Activated CD8-positive, alpha-beta memory T cell treated with anti-CD3 and anti-CD28 coated beads, Interleukin-2, amount 10 ng/mL, durations not matched to agents 7 days and 5 days (primary cell): ENCODE measurements at places on chromosomes 5 and 9. TPM values are rescaled to one million over a fixed set of nuclear protein-coding genes. Genes with fewer than 3 reads are reported as not detected.

The TUBB4B gene
- 353 TPM for total RNA-seq

The ECM2 gene
- total RNA-seq = not detected

The PCDHGA8 gene
- total RNA-seq = not detected

The SSBP2 gene
- total RNA-seq = 21.5 TPM

The SCGB3A1 gene
- total RNA-seq = not detected

The PCDHB6 gene
- not detected for total RNA-seq

GRCh38 chr5:86143837-86144236 is 473.9 kb upstream of the COX7C start:
- DNase-seq = no peak
- H3K4me1 ChIP-seq = no peaks in the 10 kb centered on the region
- no peak overlapping the region for H3K4me3 ChIP-seq
- H3K27me3 ChIP-seq = no peaks in the 10 kb centered on the region
- H3K27ac ChIP-seq = no peak overlapping the region

DNA sequence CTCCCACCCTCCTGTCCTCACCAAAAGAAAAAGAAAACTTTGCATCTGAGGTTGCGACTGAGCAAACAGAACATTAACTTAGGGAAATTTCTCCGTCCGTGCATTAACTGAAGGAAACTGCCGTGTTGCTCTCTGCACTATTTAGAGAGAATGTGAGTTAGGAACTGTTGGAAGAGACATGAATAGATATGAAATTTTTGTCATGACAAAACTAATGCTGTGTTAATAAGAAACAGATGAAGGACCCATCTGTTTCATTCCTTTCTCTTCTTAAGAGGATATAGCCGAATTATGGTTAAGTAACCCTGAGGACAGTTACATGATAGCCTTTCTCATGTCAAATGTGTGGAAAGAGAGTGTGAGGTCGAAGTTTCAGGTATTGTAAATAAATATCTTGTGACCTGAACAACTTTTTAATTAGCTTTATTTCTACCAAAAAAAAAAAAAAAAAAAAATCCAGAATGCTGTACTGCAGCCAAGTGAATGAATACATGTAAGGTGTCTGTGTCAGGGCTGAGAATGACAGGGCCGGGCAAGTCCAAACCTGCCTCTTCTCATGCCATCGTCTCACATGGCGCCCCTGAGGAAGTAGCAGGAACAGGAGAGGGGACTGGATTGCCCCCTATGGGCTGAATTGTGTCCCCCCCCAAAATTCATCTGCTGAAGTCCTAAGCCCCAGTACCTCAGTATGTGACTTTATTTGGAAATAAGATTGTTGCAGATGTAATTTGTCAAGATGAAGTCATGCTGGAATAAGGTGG is 35.6 kb upstream of the ANKRD33B start:
- H3K4me3 ChIP-seq = no peak overlapping the region
- H3K27ac ChIP-seq = no peak overlapping the region

GRCh38 chr5:59256331-59256730 is 637.2 kb downstream of the PDE4D start:
- H3K36me3 ChIP-seq = no peaks in the 10 kb centered on the region
- DNase-seq = no peak
- no peak overlapping the region for H3K27ac ChIP-seq
- peaks cover 44% of the 10 kb centered on the region for H3K27me3 ChIP-seq
- H3K4me3 ChIP-seq = no peak overlapping the region

DNA sequence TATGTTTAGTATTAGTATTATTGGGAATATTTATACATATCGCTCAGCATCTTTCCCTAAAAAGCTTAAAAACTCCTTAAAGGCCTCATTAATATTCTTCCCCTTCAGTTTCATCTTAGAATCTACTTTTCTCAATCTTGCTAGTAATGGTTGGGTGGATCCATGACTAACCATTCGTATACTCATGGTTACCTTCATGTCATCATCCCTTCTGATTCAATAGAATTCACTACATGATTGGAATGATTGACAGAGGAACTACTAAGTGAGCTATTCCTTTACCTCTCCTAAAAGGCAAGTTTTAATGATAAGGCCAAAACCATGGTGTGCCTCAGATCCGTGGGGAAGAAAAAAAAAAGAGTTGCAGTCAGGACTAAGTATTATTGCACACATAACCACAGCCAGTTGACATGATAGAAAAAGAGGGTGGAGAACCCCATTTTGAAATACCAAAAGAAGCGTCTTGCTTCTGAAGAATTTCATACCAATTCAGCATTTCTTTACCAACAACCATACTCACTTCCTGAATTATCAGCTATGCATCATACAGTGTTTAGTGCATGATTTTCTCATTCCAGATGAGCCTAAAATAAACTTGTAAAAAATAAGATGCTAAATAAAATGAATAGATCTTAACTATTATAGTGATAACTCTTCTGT is 624.6 kb downstream of the PDE4D start:
- no peaks in the 10 kb centered on the region for H3K36me3 ChIP-seq
- H3K27me3 ChIP-seq = peaks cover 15% of the 10 kb centered on the region
- no peaks in the 10 kb centered on the region for H3K4me1 ChIP-seq
- H3K4me3 ChIP-seq = no peak overlapping the region
- DNase-seq = no peak
- H3K27ac ChIP-seq = no peak overlapping the region

GRCh38 chr9:87620731-87621322 is 105.1 kb upstream of the CTSL start:
- no peaks in the 10 kb centered on the region for H3K36me3 ChIP-seq
- H3K4me3 ChIP-seq = no peak overlapping the region
- no peaks in the 10 kb centered on the region for H3K27me3 ChIP-seq
- no peak for DNase-seq
- no peak overlapping the region for H3K27ac ChIP-seq
- no peaks in the 10 kb centered on the region for H3K4me1 ChIP-seq

DNA sequence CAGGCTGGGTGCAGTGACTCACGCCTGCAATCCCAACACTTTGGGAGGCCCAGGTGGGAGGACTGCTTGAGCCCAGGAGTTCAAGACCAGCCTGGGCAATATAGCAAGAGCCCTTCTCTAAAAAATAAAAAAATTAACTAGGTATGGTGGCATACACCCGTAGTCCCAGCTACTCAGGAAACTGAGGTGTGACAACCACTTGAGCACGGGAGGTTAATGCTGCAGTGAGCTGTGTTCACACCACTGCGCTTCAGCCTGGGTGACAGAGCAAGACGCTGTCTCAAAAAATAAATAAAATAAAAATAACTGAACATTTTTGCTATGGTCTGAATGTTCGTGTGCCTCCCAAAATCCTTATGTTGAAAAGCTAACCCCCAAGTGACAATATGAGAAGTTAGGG is 24.5 kb downstream of the AGTPBP1 start:
- H3K4me3 ChIP-seq = no peak overlapping the region
- no peak for DNase-seq
- peaks cover 30% of the 10 kb centered on the region for H3K4me1 ChIP-seq
- H3K27me3 ChIP-seq = no peaks in the 10 kb centered on the region
- H3K27ac ChIP-seq = no peak overlapping the region
- H3K36me3 ChIP-seq = peaks cover 29% of the 10 kb centered on the region

- H3K4me1 ChIP-seq = no peaks in the 10 kb centered on the region
- H3K4me3 ChIP-seq = no peak overlapping the region
- H3K27ac ChIP-seq = no peak overlapping the region
- DNase-seq = no peak
- peaks cover 39% of the 10 kb centered on the region for H3K36me3 ChIP-seq
These were observed 102.4 kb downstream of the SMIM23 start for GRCh38 chr5:171888051-171888481.

DNA sequence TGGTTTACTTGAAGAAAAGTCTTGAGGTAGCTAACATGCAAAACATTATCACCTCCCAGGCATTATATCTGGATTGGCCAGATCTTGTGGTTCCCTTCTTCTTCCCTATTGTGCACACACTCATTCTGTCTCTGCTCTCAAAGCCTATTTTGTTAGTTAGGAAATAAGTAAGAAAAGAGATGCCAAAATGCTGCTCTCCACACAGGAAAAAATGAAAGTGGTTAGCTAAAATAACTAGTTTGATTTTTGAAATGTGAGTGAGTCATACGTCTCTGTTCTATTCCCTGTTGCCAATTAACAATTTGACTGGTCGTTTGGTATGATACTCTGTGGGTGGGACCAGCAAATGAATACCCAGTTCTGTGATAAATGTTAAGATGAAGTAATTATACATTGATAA is 28.1 kb downstream of the LMNB1 start:
- no peak overlapping the region for H3K27ac ChIP-seq
- no peak for DNase-seq
- peaks cover 43% of the 10 kb centered on the region for H3K4me1 ChIP-seq
- no peak overlapping the region for H3K4me3 ChIP-seq
- H3K27me3 ChIP-seq = no peaks in the 10 kb centered on the region

DNA sequence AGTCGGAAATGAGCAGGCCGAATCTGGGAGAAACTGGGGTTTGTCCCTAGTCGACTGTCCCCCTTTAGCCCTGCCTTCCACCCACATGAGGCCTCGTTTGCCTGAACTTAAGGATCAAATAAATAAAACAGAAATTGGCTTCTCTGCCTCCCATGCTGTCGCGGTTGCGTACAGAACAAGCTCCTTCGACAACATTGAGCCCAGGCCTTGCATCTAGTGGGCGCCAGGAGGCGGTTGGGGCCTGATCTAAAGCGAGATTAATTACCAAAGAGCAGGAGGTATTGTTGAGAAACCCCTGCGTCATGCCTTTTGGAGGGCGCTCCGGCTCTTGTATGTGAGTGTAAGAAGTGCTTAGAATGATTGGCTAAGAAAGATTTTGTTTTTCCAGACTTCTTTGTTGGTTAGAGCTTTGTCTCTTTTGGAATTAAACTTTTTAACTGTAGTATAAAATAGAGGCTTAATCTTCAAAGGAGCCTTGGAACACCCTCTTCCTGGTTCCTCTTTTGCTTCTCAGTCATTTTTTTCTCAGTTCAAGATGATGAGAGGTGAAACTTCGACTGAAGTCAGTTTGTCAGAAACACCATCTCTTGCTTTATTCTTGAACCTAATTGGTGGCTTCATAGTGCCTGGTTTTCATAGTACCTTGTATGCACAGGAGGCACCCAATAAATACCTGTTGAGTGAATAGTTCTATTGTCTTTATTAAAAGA is 828 bp downstream of the ATP6V0E1 start:
- DNase-seq = peak; percentile 88
- peak overlapping the region; percentile 99 for H3K27ac ChIP-seq
- H3K4me3 ChIP-seq = peak overlapping the region; percentile 94
- no peaks in the 10 kb centered on the region for H3K27me3 ChIP-seq

- H3K27ac ChIP-seq = no peak overlapping the region
- H3K4me1 ChIP-seq = no peaks in the 10 kb centered on the region
- peaks cover 17% of the 10 kb centered on the region for H3K27me3 ChIP-seq
- no peak overlapping the region for H3K4me3 ChIP-seq
These were observed 6.6 kb upstream of the AOPEP start for GRCh38 chr9:94719878-94720277.
